RWPE2 (cell line): ENCODE measurements at places on chromosomes 7 and 10.

GRCh38 chr7:98462911-98463633 lies 62.2 kb upstream of the BAIAP2L1 start:
- no peak overlapping the region for H3K4me3 ChIP-seq
- H3K27ac ChIP-seq = no peak overlapping the region
- DNase-seq = no peak
- no peaks in the 10 kb centered on the region for H3K27me3 ChIP-seq

- no peaks in the 10 kb centered on the region for H3K27me3 ChIP-seq
- peaks cover 8% of the 10 kb centered on the region for H3K4me1 ChIP-seq
- no peak overlapping the region for H3K4me3 ChIP-seq
- H3K36me3 ChIP-seq = no peaks in the 10 kb centered on the region
Observed at GRCh38 chr7:142033154-142033553, 37.5 kb downstream of the MGAM start.

- no peak overlapping the region for H3K4me3 ChIP-seq
- H3K27me3 ChIP-seq = no peaks in the 10 kb centered on the region
- H3K27ac ChIP-seq = no peak overlapping the region
- H3K36me3 ChIP-seq = no peaks in the 10 kb centered on the region
- peaks cover 10% of the 10 kb centered on the region for H3K4me1 ChIP-seq
Observed at GRCh38 chr10:3748484-3748883, 36.5 kb downstream of the KLF6 start.

- no peak for DNase-seq
- no peaks in the 10 kb centered on the region for H3K4me1 ChIP-seq
- H3K4me3 ChIP-seq = no peak overlapping the region
- H3K27ac ChIP-seq = no peak overlapping the region
- peaks cover 2% of the 10 kb centered on the region for H3K27me3 ChIP-seq
- H3K36me3 ChIP-seq = no peaks in the 10 kb centered on the region
Observed at GRCh38 chr10:80996615-80997193, 459.0 kb downstream of the SH2D4B start.

- no peak overlapping the region for H3K4me3 ChIP-seq
- H3K27me3 ChIP-seq = no peaks in the 10 kb centered on the region
- H3K4me1 ChIP-seq = peaks cover 28% of the 10 kb centered on the region
Observed at GRCh38 chr7:85695533-85695932, 508.7 kb upstream of the SEMA3D start.

DNA sequence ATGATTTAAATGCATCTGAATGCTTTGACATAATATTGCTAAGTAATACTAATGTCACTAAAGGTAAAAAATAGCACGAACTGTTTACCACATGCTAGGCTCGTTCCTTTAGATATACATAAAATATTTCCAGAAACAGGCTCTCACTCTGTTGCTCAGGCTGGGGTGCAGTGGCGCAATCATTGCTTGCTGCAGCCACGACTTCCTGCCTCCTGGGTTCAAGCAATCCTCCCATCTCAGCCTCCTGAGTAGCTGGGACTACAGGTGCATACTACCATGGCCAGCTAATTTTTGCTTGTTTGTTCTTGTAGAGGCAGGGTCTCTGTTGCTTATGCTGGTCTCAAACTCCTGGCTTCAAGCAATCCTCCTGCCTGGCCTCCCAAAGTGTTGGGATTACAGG lies 183.3 kb downstream of the SGMS1 start:
- no peaks in the 10 kb centered on the region for H3K27me3 ChIP-seq
- H3K4me1 ChIP-seq = no peaks in the 10 kb centered on the region
- no peak overlapping the region for H3K4me3 ChIP-seq
- no peak for DNase-seq
- no peaks in the 10 kb centered on the region for H3K36me3 ChIP-seq
